ENCODE measurements at places on chromosomes 12 and 14.

DNA sequence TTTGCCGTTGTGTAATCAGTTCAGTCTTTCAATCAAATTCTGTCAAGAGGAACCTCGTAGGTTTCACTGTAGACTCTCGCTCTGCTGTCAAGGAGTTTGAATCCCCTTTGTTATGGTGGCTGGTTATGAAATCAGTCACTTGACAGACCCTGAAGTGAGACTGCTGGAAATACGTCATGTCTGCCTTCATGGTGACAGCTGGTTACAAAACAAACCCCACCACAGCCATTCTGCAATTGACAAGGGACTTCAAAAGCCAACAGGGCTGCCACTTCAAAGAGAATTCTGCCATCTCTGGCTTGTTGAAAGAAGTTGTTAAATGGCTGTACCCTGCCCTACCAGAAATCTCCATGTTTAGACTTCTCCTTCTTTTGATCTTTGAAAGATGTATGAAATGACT, 286.9 kb downstream of the ERC1 start:
- DNase-seq: no peak

DNA sequence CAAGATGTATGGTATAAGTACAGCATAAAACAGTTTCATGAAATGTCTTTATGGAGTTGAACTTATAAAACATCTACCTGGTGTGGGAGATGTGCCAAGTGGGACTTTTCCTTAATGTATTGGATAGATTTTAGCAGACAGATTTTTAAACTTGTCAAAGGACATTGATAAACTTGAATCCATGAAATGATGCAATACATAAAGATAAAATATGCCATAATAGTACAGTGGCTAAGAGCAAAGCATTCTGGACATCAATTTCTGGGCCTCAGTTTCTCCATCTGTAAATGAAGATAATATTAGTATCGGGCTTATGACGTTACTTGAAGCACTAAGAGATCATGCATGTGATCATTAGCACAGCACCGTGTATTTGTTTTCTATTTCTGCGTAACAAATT, 45.4 kb downstream of the NKX2-1 start:
- DNase-seq: no peak

GRCh38 chr14:53011053-53011462, 60.2 kb upstream of the FERMT2 start:
- peak; percentile 17 for DNase-seq

DNA sequence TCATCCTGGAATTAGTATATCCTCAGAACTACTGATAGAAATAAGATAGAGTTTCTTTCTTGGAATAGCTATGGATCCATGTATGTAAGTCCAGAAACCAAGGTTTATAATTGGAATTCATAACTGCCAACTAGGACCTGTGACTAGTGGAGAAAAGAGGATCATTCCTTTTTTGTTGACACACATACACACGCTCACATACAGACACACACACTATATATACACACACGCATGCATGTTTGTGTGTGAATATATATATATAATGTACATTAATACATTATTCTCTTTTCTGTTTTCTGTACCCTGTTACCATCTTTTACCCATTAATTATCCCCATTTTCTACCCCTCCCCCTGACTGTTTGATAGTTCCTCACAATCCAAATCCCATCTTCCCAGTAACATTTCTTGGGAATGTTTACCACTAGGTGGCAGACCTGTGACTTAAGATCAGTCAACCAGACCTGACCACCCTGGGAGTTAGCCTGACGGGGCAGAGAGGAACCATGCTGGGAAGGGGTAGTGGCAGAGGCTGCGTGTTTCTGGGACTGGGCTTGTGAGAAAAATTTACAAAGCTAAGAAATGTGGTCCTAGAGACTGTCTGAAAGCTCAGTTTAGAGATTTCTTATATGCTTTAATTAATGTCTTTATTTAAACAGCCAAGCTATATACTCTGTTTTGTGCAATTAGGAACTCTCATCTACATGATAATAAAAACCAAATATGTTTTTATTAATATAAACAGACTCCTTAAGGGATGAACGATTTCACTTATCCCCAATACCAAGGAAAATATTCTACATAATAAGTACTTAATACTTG, 308.0 kb downstream of the PPFIA2 start:
- DNase-seq: peak; percentile 32

DNA sequence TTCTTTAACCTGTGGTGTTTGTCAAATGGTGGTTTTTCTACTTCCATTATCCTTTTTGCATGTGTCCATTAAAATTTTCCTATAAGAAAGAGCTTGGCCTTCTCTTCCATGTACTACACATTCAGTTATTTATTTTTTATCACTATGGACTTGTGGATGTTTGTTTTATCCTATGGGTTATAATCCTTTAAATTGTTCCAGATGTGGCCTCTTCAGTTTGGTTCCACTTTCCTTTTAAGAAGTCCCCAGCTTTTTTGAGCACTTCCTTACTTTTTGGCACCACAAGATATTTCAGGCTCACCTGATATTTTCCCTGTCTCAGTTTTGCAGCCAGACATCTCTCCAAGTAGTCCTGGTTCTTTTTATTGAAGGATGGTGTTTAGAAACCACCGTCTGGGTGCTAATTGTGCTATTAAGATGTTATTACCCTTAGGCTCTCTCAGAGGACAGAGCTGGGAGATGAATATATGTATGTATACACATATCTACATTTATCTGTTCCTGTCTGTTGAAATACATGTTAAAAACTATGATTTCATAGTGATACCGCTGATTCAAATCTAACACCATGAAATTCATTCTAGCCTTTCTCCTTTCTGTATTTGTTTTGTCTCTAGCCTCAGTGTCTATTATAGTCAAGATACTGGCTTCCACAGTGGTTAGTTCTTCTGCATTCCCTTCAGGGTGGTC, 408.5 kb upstream of the RGS6 start:
- DNase-seq: no peak

- DNase-seq: no peak
Observed at GRCh38 chr12:45763381-45763780, 33.9 kb downstream of the ARID2 start.

- DNase-seq: no peak
Observed at GRCh38 chr12:7602277-7602676, 63.4 kb downstream of the APOBEC1 start.

DNA sequence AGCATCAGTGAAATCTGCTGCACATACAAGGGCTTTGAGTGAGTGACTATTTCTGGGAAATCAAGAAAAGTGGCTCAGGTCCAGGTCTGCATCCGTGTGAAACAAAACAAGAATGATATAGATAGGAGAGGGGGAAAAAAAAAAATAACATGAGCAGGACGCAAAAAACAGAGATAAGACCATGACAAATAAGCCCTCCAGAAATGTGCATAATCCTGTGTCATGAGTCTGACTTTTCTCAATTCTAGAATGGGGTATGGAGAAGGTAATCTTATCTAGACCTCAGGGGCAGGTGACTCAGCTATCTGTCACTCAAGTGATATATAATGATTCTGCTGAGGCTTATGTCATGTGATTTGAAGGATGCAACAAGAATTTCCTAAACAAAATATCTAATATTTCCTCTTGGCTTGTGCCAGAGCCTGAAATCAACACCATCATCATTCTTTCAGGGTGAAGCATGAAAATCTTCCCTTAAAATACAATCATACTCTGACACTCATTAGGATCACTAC, 250.0 kb downstream of the PHLDA1 start:
- peak; percentile 41 for DNase-seq

GRCh38 chr14:104246401-104247335, 108.3 kb downstream of the KIF26A start:
- no peak for DNase-seq

DNA sequence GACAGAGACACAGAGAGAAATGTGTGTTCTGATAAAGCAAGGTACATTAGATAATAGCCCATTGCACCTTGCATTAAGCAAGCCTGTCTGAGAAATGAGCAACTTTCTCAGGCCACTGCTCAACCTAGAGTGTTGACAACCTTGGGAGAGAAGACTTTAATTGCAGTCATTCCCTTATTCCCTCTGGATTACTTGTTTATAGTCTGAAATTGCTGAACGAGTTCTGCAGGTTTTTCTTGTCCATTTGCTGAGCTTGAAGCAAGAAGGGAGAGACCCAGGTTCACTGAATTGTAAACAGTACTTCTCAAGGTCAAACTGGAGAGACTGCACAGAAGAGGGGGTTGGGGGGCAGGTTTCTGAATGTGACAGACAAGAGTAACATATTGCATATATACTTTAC, 159.4 kb upstream of the PLEKHG7 start:
- DNase-seq: peak; percentile 63

DNA sequence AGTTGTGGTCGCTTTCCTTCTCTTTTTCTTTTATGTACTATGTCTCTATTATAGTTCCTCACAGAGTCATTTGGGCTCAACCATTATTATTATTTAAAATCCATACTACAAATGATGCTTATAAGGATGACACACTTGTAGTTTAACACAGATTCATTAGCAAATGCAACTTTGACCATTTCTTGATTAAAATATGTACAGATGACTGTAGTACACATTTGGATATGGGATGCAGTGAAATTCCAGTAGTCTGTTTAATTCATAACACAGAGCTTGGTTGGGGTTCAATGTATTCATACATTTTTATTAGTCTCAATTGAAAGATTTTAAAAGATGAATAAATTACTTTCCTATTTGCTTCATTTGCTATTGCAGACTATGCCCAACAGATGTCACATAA, 30.0 kb downstream of the SLC38A1 start:
- DNase-seq: no peak

DNA sequence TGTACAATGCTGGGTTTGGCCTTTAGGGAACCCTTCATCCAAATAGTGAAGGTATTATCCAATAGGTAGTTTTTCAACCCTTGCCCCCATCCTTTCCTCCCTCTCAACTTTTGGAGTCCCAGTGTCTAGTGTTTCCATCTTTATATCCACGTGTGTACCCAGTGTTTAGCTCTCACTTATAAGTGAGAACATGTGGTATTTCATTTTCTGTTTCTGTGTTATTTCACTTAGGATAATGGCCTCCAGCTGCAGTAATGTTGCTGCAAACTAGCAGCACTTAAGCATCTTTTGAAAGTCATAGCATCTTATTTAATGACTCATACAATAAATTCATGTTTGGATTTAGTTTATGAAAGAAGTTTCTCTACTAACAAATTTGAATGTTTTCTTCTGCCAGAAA, 442.5 kb downstream of the NELL2 start:
- DNase-seq: no peak

- no peak for DNase-seq
Observed at GRCh38 chr12:111189792-111190191, 179.1 kb downstream of the PHETA1 start.

DNA sequence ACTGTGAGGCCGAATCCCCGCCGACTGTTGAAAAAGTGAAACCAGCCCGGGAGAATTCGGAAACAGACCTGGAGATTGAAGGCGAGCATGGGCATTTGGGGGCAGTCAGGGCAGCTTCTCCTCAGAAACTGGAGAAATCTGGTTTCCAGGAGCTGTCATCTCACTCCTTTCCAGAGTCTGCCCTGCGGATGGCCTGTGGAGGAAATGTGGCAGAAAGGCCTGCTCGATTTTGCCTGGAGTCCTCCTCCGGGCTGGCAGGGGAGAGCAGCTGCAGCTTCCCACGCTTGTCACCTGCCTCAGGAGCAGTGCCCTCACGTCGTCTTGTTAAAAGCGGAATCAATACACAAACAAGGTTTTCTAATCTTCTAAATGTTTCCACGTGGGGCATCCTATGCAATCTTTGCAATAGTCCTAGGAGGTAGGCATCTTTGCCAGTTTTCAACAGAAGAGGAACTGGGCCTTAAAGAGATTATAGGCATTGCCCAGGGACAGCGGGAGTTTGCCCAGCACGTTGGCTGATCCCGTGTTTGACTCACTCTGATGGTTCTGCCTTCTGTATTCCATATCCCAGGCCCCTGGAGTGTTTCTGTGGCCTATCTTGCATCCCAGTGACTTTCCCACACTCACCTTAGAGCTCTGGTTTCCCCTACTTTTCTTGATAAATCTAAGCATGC, 2.3 kb downstream of the LRRC74A start:
- no peak for DNase-seq

DNA sequence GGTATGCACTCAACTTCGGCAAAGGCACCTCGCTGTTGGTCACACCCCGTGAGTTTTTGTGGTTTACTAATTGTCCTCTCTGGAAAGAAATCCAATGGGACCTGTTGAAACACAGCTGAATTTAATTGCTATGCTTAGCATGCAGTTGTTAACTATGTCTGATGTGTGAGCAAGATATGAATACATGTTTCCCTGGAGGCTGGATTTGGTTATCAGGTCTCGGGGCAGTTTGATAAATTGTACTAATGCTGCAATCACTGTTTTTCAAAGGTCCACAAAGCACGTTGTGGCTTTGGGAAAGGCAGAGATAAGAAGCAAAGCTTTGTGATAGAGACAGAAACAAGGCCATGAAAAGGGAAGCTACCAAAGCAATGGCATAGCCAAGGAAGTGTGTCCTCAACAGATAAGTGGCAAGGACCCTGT, 91.3 kb downstream of the DAD1 start:
- no peak for DNase-seq

- DNase-seq: no peak
Observed at GRCh38 chr14:106691601-106692291, 1165.4 kb downstream of the TMEM121 start.
